ENCODE measurements at places on chromosomes 3 and 15. TPM values are rescaled to one million over a fixed set of nuclear protein-coding genes. Genes with fewer than 3 reads are reported as not detected.

Gene ADAMTSL3
- total RNA-seq: 0.53 TPM

Gene COL6A6
- not detected for total RNA-seq

Gene ZWILCH
- 36.6 TPM for total RNA-seq

Gene SNTN
- not detected for total RNA-seq

Gene LMLN
- total RNA-seq: 2.5 TPM

Gene PLXNA1
- total RNA-seq: 26.3 TPM

Gene ACP3
- not detected for total RNA-seq

Gene SLC6A1
- total RNA-seq: not detected

Gene LSG1
- 30.6 TPM for total RNA-seq

Gene THUMPD3
- 52.0 TPM for total RNA-seq

Gene GUCA1C
- total RNA-seq: not detected

Gene IQCF5
- total RNA-seq: not detected

Gene TRH
- not detected for total RNA-seq

Gene MAGI1
- 3.7 TPM for total RNA-seq

Gene PIERCE2
- total RNA-seq: 4.7 TPM

Gene IMPG2
- total RNA-seq: not detected

Gene MNS1
- 2.5 TPM for total RNA-seq

Gene GOLGA8T
- 1.7 TPM for total RNA-seq

Gene ZIC4
- total RNA-seq: not detected

Gene SKOR1
- total RNA-seq: 0.05 TPM

Gene SLC41A3
- total RNA-seq: 23.0 TPM

Gene ZBTB47
- total RNA-seq: 6.5 TPM

Gene TPRG1
- 0.21 TPM for total RNA-seq

Gene AP4E1
- 9.0 TPM for total RNA-seq

Gene SLC2A2
- total RNA-seq: not detected

Gene GATA2
- 5.0 TPM for total RNA-seq

Gene ITPKA
- total RNA-seq: 2.0 TPM

Gene PRKAR2A
- total RNA-seq: 17.4 TPM

Gene CCRL2
- total RNA-seq: 0.18 TPM

Gene DNAH12
- 0.03 TPM for total RNA-seq

Gene CTXND1
- 0.01 TPM for total RNA-seq

Gene ISLR
- total RNA-seq: 0.35 TPM

Gene COL7A1
- total RNA-seq: 208 TPM

Gene SQOR
- 75.4 TPM for total RNA-seq

Gene RARRES1
- total RNA-seq: 9.2 TPM

Gene ZPLD1
- total RNA-seq: 0.06 TPM

Gene GPR156
- total RNA-seq: 0.54 TPM

Gene CLDN18
- not detected for total RNA-seq

Gene IL17RE
- 1.1 TPM for total RNA-seq

Gene SLC28A2
- not detected for total RNA-seq

Gene GOLGA8N
- 1.3 TPM for total RNA-seq

Gene INSYN1
- total RNA-seq: 1.5 TPM

Gene PLSCR2
- total RNA-seq: not detected

Gene CADM2
- total RNA-seq: 0.27 TPM
